ENCODE measurements at places on chromosomes 5 and 9.

- DNase-seq = no peak
Measured at GRCh38 chr9:93114984-93115335, 18.9 kb downstream of the CARD19 start.

DNA sequence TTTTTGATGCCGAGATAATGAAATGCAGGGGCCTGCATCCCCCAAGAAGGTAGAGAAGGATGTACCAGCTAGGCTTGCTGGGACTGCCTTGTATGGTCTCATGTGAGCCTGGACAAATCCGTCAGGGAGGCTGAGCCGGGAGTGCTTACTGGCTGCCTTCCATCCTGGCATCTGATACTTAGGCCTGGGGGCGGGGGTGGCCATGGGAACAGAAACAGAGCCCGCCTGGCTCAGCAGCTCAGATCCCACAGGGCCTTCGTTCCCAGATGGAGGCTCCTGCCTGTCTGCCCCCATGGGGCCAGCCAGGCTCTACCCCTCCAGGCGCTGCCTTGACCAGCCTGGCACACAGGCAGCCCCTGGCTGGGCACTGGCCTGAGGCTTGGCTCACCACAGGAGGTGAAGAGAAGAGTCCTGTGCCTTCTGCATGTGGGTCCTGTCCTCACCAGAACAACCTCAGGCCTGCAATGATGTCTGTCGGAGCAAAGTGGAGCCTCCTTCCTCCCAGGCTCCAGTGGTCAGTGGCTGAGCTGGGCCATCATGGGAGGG is 10.5 kb upstream of the SPATA31E1 start:
- no peak for DNase-seq

- no peak for DNase-seq
Measured at GRCh38 chr9:114742947-114743346, 61.0 kb upstream of the TEX48 start.

- no peak for DNase-seq
Measured at GRCh38 chr9:116616304-116616914, 70.7 kb upstream of the TRIM32 start.
